ENCODE measurements at places on chromosomes 11 and 22.
A peak's percentile ranks its signal among the peaks of the same experiment; 100 is the strongest.

DNA sequence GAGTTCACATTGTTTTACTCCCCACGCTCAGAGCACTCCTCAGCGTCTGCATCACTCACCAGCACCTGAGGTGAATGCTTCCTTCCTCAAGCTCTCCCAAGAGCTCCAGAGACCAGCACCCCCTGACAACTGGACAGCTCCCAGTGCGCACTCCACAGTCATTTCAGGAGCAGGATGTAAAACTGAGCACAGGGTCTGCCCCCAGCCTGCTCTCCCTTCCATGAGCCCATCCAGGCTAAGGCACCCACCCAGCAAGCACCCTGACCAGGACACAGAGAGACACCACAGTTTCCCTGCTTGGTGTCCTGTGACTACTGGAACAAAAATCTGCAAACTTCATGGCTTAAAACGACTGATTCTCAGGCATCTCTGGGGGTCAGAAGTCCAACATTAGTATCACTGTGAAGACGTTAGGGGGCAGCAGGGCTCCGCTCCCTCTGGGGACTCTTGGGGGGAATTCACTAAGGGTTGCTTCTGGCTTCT lies 3.3 kb downstream of the SCGB1D2 start:
- DNase-seq, result peak; percentile 15

DNA sequence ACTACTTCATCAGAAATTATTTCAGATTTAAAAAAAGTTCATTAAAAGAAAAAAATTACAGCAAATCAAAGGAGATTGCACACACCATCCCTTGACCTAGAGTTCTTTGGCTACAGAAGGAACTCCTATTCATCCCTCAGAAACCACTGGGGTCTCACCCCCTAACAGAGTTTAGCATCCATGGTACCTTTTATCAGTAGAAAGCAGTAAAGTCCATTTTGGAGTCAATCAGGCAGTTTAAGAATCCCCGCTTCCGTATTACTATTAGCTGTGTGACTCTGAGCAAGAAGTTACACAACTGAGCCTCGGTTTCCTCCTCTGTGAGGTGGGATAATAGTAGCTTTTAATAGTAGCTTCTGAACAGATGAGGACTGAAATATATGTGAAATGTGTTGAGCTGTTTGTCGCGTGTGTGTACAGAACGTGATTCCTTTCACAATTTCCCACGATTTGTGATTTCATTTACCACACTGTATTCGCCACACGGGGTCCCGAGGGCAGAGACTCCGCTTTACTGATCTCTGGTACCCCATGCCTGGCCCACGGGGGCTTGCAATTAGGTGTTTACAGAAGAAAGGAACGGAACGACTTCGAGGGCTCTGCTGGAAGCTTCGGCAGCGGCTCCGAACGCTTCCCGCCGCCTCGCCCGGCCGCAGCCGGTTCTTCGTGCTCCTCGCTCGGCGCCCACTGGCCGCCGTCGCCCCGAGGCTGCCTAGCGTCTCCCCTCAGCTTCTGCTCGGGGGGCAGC lies 72.5 kb upstream of the ZBED5 start:
- DNase-seq, result no peak

GRCh38 chr11:105713696-105714095 lies 103.8 kb downstream of the GRIA4 start:
- DNase-seq, result no peak

DNA sequence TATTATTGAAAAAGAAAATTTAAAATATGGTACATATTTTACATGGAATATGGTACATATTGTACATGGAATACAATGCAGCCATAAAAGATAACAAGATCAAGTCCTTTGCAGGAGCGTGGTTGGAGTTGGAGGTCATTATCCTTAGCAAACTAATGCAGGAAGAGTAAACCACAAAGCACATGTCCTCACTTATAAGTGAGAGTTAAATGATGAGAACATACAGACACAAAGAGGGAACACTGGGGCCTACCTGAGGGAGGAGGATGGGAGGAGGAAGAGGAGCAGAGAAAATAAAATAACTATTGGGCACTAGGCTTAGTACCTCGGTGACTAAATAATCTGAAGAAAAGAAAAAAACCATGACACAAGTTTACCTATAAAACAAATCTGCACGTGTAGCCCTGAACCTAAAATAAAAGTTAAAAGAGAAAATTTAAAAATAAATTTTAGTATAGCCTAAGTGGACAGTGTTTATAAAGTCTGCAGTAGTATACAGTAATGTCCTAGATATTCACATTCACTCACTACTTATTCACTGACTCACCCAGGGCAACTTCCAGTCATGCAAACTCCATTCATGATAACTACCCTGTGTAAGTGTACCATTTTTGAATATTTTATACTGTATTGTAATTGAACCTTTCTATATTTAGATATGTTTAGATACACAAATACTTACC lies 204.4 kb downstream of the FAM76B start:
- peak; percentile 87 for DNase-seq

GRCh38 chr11:107678632-107678971 lies 33.3 kb downstream of the SLN start:
- no peak for DNase-seq

DNA sequence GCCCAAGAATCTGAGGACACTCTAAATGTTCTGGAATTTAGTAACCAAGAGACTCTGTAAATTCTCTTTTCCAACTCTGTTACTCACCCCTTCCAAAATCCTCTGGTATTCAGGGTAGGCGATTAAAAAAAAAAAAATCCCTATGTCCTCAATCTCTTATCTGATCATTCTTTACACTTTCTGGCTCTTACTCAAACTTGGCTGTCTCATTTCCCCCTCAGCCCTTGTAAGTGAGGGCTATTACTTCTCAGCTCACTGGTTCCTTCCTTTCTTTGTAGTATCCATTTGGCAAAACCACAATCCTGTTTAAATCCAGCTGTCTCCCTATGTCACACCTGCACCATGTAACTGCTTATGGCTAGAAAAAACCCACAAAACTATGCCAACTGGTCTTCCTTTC lies 12.7 kb upstream of the MSANTD2 start:
- DNase-seq, result peak; percentile 66

DNA sequence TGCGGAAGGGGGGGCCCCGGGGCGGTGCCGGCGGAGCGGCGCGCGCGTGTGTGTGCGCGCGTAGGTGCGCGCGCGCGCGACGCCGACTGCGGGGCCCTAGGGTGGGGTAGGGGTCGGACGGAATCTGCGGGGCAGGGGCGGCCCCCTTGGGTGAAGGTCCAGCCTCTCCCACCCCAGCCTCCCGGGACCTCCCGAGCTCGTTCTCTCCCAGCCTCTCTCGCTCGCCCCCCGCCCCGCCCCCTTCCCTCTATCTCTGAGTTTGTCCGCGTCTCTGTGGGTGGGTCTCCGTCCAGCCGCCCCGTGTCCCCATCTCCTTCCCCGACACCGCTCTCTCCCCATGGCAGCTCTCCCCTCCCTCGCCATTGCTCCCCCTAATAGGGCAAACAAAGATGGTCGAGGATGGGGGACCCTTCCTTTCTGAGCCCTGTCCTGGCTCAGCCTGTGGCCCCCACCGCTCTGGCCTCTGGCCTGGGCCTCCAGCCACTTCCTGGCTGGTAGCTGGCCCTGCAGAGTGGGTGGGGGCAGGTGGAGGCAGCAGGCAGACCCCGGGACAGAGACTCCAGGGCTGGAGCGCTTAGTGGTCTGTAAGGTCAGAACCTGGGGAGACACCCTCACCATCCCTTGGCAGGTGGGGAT lies 33.0 kb upstream of the PRR5 start:
- DNase-seq, result no peak

- peak; percentile 74 for DNase-seq
Measured at GRCh38 chr11:115321605-115322289, 182.5 kb downstream of the CADM1 start.

DNA sequence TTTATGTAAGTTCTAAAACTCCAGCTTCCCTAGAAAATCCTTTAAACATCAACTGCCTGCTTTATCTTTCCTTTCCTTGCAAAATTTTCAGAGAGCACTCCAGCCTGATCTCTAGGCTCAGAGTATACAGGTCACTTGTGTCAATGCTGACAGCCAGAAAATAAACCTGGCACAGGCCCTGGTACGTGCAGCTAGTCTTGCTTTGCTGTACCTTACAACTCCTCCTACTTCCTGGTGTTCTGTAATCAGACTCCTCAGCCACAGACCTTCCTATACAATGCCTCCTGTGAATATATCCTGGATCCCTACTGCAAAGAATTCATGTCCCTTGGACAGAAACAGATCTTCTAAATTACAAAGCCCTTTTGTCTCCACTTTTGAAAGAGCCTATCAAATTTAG lies 24.2 kb upstream of the TMEM123 start:
- no peak for DNase-seq

DNA sequence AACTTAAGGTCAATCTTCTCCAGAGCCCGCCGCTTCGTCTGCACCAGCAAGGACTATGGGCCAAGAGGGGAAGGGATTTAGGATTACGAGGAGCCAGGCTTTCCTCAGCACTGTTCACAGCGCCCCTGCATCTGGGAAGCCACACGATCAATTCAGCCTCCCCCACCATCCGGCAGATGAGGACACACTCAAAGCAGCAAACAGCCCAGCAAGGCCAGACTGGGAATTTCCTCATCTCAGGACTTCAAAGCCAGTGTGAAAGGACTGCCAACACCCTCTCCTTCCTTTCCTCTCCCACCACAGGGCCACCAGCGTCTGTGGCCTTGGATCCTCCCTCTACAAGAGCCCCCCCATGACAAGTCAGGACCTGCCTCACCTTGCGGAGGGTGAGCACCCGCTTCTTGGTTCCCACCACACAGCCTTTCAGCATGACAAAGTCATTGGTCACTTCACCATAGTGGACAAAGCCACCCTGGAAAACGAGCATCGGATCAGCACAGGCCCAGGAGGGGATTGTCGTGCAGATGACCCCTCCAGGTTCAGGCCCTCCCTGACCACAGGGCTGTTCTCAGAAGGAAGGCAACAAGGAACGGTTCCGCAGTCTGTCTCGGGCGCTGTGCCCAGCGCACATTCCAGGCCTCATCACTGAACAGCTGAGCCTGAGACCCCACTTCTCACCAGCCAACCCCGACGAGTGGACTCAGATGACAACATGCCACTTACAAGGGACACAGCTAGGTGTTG lies 6.0 kb downstream of the RPL3 start:
- no peak for DNase-seq

- no peak for DNase-seq
Measured at GRCh38 chr22:37241351-37242142, 2.5 kb downstream of the RAC2 start.

DNA sequence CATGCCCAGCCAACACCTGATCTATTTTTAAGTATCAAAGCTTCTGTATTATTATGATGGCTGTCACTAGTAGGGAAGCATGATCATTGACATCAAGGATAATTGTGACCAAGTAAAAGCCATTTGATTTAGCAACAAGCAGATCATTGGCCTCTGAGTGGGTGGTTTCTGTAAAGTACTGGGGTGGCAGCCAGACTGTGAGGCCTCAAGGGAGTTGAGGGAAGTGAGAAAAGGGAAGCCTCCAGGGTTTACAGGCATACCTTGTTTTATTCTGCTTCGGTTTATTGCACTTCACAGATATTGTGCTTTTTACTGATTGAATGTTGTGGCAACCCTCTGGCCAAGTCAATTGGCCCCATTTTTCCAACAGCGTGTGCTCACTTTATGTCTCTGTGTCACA lies 60.1 kb downstream of the PRR5L start:
- DNase-seq, result no peak

Measured in fibroblast of skin of right biceps (primary cell).